ENCODE measurements at places on chromosomes 11 and 22.

DNA sequence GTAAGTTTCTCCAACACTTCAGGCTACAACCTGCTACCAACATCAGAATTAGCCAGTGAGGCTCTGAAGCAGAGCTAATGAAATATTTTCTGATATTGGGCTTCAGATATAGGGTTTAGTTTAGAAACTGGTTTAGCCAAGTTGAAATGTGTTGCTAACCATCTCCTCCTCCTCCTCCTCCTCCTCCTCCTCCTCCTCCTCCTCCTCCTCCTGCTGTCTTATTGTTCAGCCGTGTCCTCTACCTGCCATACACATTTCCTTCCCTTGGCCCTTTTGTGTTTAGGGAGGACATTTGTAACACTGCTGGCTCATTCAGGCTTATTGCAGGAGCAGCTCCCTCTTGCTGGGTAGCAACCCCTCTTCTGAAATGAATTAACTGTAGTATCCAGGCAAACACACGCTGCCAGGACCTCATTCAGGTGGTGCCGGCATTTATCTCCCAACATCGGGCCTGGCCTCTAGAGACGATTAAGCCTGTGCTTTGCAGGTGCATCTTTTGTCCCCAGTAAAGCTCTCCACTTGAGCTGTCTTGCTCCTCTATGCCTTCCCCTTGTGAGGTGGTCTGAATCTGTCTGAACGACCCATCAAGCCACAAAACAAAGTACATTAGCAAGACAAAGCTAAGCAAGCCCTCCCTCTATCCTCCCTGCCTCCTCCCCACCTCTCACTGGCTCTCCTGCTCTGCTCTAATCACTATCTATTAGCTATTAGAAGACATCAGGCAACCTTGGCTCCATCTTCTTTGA, 82.9 kb downstream of the KCNJ1 start:
- DNase-seq = no peak

DNA sequence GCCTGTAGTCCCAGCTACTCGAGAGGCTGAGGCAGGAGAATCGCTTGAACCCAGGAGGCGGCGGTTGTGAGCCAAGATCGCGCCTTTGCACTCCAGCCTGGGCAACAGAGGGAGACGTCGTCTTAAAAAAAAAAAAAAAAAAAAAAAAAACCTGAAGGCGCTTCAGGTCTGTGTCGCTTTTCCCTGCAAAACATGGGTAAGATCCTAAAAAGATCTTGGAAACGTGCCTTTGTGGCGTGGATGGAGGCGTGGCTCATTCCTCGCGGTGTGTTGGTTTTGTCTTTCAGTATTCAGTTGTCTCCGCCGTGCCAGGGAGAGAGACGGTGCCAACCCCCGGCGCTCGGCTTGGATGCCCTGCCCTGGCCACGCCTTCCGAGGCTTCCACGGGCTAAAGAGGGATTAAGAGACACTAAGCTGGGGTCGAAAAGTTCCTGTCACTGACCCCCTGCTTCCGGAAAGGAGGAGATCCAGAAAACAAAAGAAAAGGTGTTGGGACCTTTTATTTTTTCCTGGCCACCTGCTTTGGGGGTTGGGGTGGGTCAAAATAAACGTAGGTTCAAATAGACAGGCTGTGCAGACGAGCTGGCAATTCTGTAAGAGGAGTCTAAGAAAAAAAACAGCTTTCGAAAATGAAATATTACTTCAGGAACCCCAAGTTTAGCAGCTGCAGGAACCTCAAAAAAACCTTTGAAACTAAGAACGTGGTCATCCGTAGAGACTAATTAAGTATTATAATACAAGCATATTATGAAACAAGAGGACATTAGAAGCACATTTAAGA, 1.1 kb upstream of the SLC35F2 start:
- peak; percentile 38 for DNase-seq

- no peak for DNase-seq
Measured at GRCh38 chr11:76626266-76626665, 44.3 kb downstream of the LRRC32 start.

DNA sequence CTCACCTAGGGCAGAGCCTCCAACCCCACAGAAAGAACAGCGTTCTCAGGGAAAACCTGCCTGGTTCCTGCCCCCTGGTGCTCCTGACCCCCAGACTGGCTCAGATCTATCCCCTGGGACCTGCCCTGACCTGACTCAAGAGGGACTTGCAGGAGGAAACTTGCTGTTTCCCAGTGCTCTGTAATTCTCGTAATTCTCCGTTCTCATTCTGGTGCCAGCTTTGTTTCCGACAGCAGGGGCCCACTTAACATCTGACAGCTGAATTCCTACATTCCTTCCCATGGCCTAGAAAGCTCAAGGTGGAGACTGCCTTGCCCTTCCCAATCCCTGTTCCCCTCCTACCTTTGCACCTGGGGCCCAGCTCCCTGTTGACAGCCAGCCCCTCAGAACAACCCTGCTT, 12.5 kb upstream of the CSF2RB start:
- no peak for DNase-seq

- DNase-seq = peak; percentile 42
Measured at GRCh38 chr22:37126882-37127281, 17.4 kb upstream of the TMPRSS6 start.

All from activated CD8-positive, alpha-beta memory T cell treated with anti-CD3 and anti-CD28 coated beads, Interleukin-2, amount 50 U/mL, for 4 hours (primary cell).